ENCODE measurements at places on chromosomes 3 and 15. TPM values are rescaled to one million over a fixed set of nuclear protein-coding genes. Genes with fewer than 3 reads are reported as not detected.
A peak's percentile ranks its signal among the peaks of the same experiment; 100 is the strongest.

DAZL gene
- not detected for total RNA-seq

CNTN4 gene
- 68.9 TPM for total RNA-seq

GABRG3 gene
- 3.1 TPM for total RNA-seq

THPO gene
- total RNA-seq: 0.56 TPM

MYH15 gene
- total RNA-seq: 0.27 TPM

HTR3D gene
- total RNA-seq: not detected

PRTG gene
- 17.5 TPM for total RNA-seq

KLHDC8B gene
- 55.5 TPM for total RNA-seq

DNA sequence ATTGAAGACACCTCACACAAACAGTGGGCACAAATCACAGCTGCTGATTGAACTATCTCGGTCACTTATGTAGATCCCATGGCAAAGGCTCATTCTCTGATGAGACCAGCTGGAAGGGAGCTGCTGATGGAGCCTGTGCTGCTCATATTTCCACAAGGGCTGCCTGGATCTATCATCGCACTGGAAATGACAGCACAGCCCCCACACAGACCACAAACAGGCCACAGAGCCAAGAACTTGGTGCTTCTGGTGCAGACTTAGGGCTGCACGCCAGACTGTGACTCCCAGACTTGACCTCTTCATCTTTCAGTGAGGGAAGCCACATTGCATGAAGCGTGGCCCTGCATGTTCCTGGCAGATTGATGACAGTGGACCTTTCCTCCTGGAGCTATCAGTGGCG is 197.6 kb downstream of the MINAR1 start:
- no peak overlapping the region for H3K27ac ChIP-seq
- no peaks in the 10 kb centered on the region for H3K4me1 ChIP-seq
- no peak overlapping the region for H3K4me3 ChIP-seq
- H3K27me3 ChIP-seq: peaks cover 25% of the 10 kb centered on the region

DNA sequence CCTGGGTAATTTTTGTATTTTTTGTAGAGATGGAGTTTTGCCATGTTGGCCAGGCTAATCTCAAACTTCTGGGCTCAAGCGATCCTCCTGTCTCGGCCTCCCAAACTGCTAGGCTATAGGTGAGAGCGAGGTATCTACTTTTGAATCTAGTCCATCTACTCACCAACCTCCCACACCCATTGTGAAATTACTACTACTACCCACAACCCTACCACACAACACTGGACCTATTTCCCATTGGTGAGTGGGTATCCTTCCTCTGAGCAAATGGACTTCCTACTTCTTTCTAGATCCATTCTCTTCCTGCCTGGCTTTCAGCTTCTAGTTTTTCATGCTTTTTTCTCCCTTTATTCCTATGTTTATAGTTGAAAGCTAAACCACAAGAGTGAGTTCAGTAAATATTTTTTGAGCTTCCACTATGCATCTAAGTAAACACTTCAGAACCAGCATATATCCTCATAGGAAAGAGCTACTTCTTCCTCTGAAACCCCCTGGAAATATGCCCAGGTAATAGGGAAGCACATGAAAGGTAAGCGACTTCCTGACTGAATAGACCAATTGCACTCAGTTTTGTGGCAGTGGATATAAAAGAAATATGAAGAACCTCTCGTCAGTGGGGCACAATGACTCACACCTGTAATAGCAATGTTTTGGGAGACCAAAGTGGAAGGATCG is 39.1 kb downstream of the MYO1E start:
- no peaks in the 10 kb centered on the region for H3K36me3 ChIP-seq
- no peaks in the 10 kb centered on the region for H3K27me3 ChIP-seq
- H3K4me1 ChIP-seq: peaks cover 15% of the 10 kb centered on the region

GRCh38 chr3:189727898-189728297 is 96.7 kb downstream of the TP63 start:
- DNase-seq: no peak
- H3K36me3 ChIP-seq: no peaks in the 10 kb centered on the region
- H3K4me3 ChIP-seq: no peak overlapping the region
- H3K4me1 ChIP-seq: peaks cover 3% of the 10 kb centered on the region
- no peak overlapping the region for H3K27ac ChIP-seq

DNA sequence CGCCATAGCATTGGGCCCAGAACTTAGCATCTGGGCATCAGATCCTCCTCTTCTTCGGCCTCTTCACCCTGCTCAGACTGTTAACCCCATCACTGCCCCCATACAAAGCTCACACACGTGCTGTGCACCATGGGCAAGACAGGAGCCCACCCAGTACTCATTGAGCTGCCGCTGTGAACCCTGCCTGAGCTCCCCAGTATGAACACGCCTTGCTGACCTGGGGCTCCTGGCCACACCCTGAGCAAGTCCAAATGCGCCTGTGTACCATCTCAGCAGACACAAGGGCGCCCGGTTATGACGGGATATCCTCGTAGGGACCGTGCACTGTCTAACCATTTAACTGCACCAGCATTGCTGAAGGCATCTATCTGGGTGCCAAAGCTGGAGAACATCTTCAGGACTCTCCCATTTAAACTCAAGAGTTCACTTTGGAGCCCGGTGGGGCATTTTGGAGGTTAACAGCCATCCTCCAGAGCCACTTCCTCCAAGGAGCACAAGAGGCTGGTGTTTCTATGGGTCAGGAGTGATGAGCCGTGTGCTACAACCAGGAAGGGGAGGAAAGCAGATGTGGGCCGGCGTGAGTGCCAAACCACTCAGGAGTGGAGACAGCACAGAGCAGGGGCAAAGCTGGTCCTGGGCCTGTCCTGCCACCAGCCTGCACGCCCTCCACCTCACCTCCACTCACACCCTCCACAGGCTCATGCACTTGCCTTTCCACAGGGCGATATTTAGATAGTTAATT is 12.1 kb downstream of the PRR23E start:
- H3K4me3 ChIP-seq: no peak overlapping the region
- H3K27ac ChIP-seq: no peak overlapping the region
- H3K4me1 ChIP-seq: no peaks in the 10 kb centered on the region
- DNase-seq: no peak
- H3K27me3 ChIP-seq: peaks cover 32% of the 10 kb centered on the region

DNA sequence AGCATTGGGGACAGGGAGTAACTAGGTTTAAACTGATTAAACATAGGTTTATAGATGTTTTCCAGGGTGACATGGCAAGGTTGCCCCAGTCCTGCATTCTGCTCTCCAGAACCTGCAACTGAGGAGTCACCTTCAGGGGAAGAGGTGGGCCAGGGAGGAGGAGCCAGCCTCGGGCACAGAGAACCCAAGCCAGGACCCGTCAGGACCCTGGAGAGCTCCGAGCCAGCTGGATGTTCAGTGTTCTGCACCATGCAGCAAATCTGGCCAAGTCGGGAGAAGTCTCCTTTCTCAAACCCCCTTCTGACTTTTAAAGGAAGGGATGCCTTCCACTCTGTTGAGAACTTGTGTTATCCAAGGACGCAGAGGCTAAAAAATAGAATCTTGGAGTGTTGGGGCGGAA is 62.1 kb upstream of the SLC6A11 start:
- H3K36me3 ChIP-seq: no peaks in the 10 kb centered on the region
- DNase-seq: peak; percentile 90
- peaks cover 29% of the 10 kb centered on the region for H3K27me3 ChIP-seq
- H3K4me3 ChIP-seq: no peak overlapping the region

DNA sequence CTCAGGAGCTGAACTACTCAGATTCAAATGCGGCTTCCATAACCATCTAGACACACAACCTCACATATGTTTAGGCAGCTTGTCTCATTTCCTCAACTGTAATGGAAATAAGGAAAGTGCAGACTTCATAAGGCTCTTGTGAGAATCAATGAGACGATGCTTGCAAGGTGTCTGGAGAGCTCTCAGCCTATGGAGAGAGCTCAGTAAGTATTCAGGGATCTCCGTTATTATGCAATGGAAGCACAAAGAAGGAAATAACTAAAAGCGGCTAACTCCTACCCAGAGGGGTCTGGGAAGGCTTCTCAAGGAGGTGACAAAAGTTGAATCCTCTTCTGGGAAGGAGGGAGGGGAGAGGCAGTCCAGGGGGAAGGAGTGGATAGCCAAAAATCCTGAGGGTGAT is 50.1 kb upstream of the LIPC start:
- no peak for DNase-seq
- no peaks in the 10 kb centered on the region for H3K27me3 ChIP-seq
- peaks cover 22% of the 10 kb centered on the region for H3K4me1 ChIP-seq
- peak overlapping the region; percentile 13 for H3K27ac ChIP-seq
- H3K36me3 ChIP-seq: no peaks in the 10 kb centered on the region
- H3K4me3 ChIP-seq: no peak overlapping the region

- H3K4me3 ChIP-seq: peak within 1 kb of the TSS; percentile 85
- H3K27me3 ChIP-seq: peaks cover 10% of the 10 kb centered on the region
- H3K4me1 ChIP-seq: peaks cover 33% of the 10 kb centered on the region
- H3K36me3 ChIP-seq: no peaks in the 10 kb centered on the region
- peak within 1 kb of the TSS; percentile 95 for H3K27ac ChIP-seq
These were observed at the start of gene HEXA for GRCh38 chr15:72375846-72376581. HEXA (minus strand) TSS chr15:72376014; CDS start chr15:72375972, 42 bp downstream.

DNA sequence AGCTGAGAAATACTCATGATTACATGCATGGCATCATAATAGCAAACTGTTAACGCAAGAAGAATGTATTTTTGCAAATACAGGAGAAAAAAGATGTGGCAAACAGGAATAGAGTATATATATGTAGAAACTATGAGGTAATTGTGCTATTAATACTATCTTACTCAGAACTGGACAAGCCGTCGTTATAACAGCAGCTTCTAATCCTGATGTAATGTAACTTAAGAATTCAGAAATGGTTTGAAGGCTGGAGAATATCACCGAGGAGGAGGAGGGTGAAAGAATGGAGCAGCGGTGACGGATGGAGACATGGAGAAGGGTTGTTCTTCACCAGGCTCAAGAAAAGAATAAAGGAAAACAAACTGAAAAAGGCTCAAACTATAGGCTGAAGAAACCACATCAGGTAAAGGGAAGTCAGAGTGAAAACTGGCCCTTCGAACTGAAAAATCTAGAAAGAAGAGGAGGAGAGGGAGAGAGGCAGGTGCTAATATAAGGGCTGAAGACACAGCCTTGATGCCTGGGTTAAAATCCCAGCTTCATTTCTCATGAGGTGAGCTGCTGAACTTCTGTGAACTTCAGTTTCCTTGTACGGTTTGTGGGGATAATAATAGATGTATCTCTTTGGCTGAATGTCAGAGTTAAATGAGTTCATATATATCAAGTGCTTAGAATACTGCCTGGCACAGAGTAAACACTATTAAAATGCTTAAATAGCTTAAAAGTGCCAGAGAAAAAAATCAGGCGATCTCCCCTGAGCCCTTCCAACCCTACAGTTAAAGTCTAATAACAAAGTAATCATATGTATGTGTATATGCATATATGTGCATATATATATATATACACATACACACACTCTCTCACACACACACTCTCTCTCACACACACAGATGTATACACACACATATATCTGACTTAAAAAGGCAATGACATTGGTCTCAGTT is 43.9 kb downstream of the GOLIM4 start:
- no peak for DNase-seq
- peaks cover 64% of the 10 kb centered on the region for H3K4me1 ChIP-seq
- peak overlapping the region; percentile 3 for H3K4me3 ChIP-seq

GRCh38 chr15:84891339-84891738 is 6.9 kb downstream of the SLC28A1 start:
- no peaks in the 10 kb centered on the region for H3K36me3 ChIP-seq
- no peak for DNase-seq
- no peaks in the 10 kb centered on the region for H3K4me1 ChIP-seq
- no peaks in the 10 kb centered on the region for H3K27me3 ChIP-seq
- H3K4me3 ChIP-seq: no peak overlapping the region

- H3K27me3 ChIP-seq: no peaks in the 10 kb centered on the region
- no peak overlapping the region for H3K27ac ChIP-seq
- no peak for DNase-seq
- no peak overlapping the region for H3K4me3 ChIP-seq
- H3K36me3 ChIP-seq: peaks cover 22% of the 10 kb centered on the region
These were observed 35.2 kb upstream of the CTDSPL start for GRCh38 chr3:37826502-37826901.

GRCh38 chr3:50405249-50405648 is 45.9 kb upstream of the TMEM115 start:
- H3K4me1 ChIP-seq: no peaks in the 10 kb centered on the region
- peaks cover 28% of the 10 kb centered on the region for H3K27me3 ChIP-seq
- peak; percentile 66 for DNase-seq

DNA sequence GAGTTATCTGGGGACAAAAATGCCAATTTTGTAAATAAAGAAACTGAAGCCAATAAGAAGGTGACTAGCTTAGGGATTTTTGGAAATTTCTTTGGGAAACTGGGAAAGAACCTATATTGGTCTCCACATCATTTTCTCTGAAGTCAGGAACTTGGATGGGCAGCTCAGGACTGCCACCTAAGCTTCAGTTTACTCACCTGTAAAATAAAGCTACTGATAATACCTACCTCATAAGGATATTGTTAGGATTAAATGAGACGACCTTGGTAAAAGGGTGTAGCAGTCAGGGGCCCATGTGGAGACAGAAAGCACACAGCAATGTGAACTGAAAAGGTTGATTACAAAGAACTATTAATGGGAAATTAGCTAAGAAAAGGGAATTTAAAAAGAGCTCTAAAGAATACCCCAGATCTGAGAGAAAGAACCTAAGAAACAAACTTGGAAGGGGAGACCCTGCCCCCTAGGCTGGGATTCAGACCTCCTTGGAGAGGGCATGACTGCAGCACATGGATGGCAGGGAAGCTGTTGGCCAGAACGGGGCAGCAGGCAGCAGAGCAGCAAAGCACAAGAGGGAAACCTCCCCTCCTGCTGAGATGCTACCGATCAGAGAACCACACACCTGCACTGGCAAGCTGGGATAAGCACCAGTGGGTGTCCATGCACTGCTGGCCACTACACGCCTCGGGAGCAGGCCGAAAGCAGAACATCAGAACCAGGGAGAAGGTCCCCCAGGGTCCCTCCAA is 83.7 kb upstream of the THBS1 start:
- H3K4me3 ChIP-seq: no peak overlapping the region
- H3K36me3 ChIP-seq: no peaks in the 10 kb centered on the region
- DNase-seq: no peak
- H3K4me1 ChIP-seq: peaks cover 54% of the 10 kb centered on the region

GRCh38 chr3:16693820-16694219 is 88.6 kb upstream of the DAZL start:
- H3K4me3 ChIP-seq: no peak overlapping the region
- no peaks in the 10 kb centered on the region for H3K27me3 ChIP-seq
- no peaks in the 10 kb centered on the region for H3K36me3 ChIP-seq
- DNase-seq: no peak

DNA sequence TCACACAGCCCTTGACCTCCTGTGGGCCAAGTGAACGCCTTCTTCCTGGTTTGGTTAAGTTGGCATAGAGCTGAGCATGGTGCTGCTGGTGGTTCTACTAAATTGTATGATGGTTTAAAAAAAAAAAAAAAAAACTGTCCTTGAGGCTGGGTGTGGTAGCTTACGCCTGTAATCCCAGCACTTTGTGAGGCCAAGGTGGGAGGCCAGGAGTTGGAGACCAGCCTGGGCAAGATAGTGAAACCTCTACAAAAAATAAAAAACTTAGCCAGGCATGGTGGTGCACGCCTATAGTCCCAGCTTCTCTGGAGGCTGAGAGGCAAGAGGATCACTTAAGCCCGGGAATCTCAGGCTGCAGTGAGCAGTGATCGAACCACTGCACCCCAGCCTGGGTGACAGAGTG is 58.9 kb upstream of the FLNB start:
- no peaks in the 10 kb centered on the region for H3K27me3 ChIP-seq
- no peak overlapping the region for H3K4me3 ChIP-seq
- H3K4me1 ChIP-seq: peaks cover 55% of the 10 kb centered on the region
- DNase-seq: no peak
- H3K27ac ChIP-seq: peak overlapping the region; percentile 73
- no peaks in the 10 kb centered on the region for H3K36me3 ChIP-seq

GRCh38 chr3:56408761-56409196 is 59.5 kb downstream of the ERC2 start:
- no peaks in the 10 kb centered on the region for H3K27me3 ChIP-seq
- DNase-seq: no peak
- H3K36me3 ChIP-seq: no peaks in the 10 kb centered on the region
- peaks cover 6% of the 10 kb centered on the region for H3K4me1 ChIP-seq
- no peak overlapping the region for H3K4me3 ChIP-seq
